NCI-H2107 (cell line): ENCODE measurements at places on chromosomes 11 and 22.

DNA sequence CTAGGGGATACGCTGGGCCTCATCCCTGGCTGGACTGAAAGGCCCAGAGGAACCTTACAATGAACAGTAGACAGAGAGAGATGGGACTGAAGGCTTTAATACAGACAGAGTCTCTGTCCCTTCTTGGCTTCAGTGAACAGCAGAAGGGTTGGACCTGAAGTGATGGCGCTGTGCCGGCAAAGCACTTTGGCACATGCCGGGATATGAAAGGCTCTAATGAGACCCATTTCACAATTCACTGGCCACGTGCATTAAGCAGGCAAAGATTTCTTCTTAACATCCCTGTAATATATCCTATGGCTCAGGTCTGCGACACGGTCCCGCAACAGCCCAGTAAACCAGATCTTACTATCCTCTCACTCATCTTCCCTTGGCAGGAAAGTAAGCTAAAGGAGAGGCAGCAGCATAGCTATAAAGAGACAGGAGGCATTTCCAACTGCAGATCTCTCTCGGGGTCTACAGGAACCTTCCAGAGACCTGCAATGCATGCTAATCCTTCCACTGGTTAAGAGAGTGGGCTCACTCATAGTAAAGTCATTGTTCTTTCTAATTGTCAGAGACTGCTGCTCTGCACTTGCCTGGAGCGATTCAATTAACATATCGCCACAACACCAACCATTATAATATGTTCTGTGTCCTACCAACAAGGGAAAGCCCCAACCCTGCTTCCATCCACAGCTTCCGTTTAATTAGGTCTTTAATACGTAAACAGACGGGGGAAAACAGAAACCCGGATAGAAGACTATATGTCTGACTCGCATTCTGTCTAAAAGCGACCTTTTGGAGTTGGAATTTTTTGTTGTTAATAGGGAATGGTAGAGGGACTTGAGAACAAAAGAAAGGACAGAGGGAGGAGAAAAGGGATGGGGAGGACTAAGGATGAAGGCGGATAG is 1179.0 kb downstream of the LRRC4C start:
- no peak for DNase-seq

- DNase-seq: no peak
Measured at GRCh38 chr22:39478441-39478850, 21.6 kb downstream of the MGAT3 start.

DNA sequence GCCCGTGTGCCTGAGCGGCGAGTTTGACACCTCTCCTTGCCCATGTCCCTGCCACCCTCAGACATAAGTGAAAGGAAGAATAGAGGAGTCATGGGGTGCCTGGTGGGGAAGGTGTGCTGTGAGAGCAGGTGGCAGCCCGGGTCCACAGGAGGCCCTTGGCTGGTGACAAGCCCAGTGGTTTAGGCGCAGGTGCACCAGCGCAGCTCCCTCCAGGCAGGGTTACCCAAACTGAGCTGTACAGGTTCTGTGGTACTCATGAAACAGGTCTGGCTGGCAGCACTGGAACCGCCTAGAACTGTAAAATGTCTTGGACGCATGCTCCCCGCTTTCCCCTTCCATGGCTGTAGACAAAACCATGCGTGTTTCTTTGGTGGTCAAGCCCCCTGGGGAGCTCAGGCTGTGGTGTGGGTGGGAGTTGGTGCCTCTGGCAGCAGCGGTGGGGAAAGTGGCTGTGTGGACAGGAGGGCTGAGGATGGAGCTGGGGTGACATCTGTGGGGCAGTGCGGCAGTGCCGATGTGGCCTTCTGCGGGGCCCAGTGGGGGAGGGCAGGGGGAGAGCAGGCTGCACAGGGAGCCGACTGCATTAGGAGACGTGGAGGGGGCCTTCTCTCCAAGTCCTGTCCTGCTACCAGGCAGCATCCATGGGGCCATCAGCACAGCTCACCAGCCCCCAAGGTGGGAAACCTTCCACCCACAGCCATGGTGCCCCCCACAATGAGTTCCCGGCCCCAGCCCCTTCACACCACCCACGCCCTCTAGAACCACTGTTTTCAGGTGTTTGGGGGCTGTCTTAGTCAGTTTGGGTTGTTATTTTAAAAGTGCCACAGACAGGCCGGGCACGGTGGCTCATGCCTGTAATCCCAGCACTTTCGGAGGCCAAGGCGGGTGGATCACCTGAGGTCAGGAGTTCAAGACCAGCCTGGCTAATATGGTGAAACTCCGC is 5.6 kb upstream of the GTSE1 start:
- DNase-seq: no peak

DNA sequence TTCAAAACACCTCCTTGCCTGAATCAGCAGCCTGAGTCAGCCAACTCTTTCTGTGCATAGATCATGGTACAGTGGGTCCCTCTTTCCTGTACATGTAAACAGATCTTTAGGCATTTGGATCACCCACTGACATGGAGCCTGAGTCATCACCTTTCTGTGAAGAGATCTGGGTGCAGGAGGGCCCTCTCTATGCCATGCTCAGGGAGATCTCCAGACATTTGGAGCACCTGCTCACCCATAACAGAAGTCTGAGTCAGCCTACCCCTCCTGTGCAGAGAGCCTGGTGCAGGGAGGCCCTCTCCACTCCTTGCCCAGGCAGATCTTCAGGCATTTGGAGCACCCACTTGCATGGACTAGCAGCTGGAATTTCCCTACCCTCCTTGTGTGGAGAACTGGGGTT is 56.2 kb upstream of the GLYAT start:
- DNase-seq: no peak

DNA sequence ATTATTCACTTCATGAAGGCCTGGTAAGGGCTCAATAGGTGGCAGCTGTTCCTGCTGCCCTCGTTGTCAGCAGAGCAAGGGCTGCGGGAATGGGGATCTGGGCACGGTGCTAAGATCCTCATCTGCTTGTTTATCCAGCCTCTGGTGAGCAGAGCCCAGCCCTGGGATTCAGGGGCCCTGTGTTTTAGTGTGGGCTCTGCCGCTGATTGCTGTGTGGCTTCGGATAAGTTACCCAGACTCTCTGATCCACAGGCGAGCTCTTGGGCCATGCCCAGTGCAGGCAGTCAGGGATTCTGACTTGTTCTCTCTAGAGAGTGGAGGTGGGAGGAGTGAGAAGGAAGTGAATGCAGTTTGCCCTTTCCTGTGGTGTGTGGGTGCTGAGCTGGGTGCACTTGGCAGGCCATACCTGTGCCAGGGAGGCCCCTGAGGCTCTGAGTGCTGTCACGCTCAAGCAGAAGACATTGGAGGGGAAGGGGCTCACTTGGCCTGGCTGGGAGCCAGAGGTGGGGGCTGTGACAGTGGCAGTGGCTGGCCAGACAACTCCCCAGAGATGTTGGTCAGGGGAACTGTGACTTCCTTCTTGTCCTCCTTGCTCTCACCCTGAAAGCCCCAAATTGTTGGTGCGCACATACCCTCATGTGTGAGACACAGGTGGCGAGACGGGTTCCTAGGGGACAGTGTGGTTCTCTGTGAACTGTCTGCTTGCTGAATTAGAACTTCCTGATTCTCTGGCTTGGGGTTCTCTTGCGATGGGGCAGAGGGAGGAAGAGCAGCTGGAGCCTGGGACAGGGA is 43.7 kb downstream of the CD82 start:
- DNase-seq: no peak

- no peak for DNase-seq
Measured at GRCh38 chr22:46112405-46112804, 37.9 kb upstream of the PPARA start.

GRCh38 chr11:84292006-84292405 is 1005.8 kb upstream of the CCDC90B start:
- no peak for DNase-seq

GRCh38 chr11:46642627-46643335 is 25.4 kb downstream of the ATG13 start:
- no peak for DNase-seq

DNA sequence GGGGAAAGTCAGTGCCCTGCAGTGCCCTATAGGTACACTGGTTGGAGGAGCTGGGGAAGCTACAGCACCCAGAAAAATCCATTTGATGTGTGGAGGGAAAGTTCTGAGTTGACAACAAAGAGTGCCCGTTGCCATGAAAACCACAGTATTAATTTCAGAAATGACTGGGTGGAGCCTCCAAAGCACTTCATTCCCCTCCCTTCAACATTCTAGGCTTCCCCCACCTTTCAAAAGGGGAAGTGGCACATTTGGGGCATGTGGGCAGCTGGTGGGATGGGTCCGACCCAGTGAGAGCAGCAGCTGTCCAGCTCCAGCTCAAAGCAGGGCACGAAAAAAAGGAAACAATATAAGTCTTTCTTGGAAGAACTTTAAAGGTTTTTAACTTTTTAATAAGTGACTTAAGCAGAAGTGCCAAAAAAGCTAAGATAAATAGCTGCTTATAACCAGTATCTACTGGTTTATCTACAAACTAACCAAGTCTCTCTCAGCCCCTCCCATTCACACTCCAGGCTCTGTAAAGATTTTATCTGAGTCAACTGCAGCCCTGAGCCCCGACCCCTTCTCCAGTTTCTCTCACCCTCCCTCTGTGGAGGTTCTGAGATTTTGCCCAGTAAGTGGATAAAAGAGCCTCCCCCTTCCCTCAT is 9.0 kb upstream of the AHNAK start:
- DNase-seq: no peak

DNA sequence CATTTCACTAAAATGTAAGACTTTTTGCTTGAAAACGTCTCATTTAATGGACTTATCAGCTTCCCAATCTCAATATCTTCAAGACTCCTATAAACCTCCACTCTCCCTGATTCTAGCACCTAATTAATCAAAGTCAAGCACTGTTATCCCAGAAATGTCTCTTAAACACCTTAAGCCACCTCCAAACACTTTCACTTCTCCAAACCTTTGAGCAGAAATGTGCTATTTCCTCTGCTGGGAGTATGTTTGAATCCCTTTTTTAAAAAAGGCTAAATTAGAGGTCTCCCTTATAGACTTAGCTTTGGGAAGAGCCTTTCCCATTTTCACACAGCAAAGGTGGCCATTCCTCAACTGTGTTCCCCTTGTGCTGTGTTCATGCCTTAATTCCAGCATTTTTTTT is 146.2 kb upstream of the SYN3 start:
- no peak for DNase-seq

- no peak for DNase-seq
Measured at GRCh38 chr11:102592634-102593581, 32.2 kb downstream of the MMP20 start.

DNA sequence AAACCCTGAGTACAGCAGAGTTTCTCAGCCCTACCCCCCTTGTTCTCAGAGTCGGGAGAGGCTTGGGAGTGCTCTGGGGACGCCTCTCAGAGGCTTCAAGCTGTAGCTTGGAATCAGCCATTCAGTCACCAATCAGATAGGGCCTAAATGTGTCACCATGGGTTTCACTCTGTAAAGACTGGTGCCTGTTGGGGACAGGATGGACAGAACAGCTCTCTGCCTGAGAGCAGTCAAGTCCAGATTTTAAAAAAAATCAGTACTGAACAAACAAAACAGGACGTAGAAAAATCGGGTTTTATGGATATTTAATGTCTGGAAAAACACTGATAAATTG is 1.3 kb downstream of the FADD start:
- DNase-seq: no peak

DNA sequence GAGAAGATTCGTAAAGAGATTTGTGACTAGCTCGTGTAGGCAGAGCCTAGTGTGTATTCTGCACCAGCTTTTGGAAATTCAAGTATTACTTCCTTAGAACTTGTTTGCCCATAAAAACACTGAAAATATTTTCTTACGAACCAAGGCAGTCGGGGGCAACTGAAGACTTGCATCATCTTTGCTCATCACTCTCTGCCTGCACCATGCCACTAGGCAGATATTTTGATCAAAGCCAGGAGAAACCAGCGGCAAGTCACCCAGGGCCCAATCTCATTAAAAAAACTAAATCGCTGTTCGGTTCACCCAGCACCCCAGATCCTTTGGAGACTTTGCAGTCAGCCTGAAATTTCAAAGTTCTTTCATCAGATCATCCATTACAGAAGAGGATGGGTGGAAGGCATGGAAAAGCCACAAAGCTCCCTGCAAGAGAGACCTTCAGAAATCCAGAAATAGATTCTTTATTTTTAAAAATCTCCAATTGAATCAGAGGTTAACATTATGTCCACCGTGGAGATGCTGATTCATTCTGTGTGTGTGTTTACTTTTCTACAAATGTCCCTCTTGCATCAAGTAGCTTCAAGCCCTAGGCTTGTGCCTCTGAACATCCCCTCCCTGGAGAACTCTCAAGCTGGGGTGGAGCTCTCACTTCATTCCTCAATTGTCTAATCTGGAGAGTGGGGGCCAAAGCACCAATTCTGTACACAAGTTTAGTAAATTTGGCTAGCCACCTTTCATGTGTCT is 78.4 kb downstream of the ETS1 start:
- no peak for DNase-seq

DNA sequence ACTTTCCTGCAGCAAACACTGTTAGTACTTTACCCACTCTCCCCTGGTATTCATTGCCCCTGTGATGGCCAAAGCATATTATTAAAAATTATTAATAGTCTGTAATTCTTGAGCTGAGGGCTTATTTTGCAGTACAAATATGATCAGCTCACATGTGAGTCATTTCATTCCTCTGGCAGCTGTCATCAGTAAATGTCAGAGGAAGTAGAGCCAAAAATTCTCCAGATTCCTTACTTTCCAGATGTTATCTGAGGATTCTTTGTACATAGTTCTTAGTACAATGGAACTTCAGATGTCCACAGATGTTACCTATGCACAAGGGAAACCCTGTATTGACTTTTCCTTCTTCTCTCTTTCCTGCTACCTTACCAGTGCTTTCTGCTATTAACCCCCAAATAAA is 12.5 kb downstream of the OR5B3 start:
- DNase-seq: no peak

- no peak for DNase-seq
Measured at GRCh38 chr11:35183326-35183925, 44.5 kb downstream of the CD44 start.

DNA sequence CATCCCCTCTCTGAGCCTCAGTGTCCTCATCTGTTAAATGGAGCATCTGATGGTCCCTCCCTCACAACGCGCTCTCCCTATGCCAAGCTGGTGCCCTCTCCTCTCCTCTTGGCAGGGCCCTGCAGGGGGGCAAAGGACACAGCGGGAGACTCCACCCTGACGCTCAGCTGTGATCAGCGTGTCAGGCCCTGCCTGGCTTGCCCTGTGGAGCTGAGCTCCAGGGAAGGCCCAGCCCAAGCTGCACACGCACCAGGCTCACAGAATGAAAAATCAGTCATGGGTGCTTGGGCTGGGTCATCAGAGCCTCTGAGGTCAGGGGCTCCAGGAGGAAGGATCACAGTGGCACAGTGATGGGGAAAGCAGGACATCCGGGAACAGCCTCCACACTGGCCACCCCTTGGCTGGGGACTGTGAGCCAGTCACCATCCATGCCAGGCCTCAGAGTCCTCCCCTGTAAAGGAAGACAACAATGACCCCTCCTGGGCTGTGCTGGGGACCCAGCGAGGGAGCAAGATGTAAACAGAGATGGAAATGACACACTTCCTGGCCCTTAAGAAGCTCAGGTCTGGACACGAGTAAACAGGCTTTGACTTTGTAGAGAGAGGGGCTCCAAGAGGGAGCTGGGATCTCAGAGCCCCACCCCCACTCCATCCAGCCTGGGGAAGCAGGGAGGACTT is 36.6 kb downstream of the RPL3 start:
- DNase-seq: no peak
